ENCODE measurements at places on chromosomes 16 and 17.
A peak's percentile ranks its signal among the peaks of the same experiment; 100 is the strongest.

DNA sequence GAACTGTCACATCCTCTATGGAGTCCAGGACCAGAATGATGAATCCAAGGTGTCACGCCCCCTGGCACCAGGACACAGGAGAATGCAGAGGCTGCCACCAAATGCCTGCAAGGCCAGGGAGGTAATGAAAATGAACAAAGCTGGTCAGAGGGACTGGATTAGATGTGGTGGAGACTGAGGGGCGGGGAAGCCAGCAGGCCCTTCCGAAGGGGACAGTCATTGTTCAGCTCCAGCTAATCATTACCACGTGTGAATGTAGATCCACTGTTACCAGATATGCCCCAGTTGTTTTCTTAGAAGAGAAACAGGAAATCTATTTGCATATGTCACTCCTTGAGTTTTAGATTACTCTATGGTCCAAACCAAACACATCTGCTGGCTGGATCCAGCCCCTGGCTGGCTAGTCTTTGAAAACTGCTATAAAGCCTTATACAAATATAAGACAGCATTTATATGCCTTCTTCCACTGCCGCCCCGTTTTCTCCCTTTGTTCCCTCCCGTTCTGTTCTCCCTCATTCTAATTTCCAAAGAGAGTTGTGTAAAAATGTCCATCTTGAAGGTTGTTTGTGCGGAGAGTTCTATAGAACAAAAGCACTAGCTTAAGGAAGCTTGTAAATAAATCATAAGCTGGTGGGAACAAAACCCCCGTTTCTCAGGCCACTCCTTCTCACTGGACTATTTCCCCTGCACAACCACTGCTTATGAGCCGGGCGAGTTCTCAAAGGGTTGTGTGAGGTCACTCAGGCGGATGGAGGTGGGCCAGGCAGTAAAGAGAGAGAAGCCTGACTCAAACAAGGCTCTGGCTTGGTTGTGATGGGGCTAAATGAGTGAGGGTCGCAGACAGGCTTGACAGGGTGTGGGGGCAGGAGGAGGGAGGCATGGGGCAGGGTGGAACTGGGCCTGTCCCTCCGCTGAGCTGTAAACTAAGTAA lies 14.2 kb downstream of the CRYM start:
- no peak for DNase-seq

DNA sequence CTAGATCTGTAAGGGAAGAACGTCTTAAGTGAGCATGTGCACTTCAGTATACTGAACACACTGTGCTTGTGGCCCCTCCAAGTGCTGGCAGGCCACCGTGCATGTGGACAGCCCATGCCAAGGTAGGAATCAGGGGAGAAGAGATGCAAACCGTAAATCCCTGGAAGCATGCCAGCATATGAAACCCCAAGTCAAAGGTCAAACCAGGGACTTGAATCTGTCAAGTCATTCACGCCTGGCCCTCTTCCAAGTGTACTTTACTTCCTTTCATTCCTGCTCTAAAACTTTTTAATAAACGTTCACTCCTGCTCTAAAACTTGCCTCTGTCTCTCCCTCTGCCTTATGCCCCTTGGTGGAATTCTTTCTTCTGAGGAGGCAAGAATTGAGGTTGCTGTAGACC lies 2.8 kb upstream of the ATXN2L start:
- no peak for DNase-seq

DNA sequence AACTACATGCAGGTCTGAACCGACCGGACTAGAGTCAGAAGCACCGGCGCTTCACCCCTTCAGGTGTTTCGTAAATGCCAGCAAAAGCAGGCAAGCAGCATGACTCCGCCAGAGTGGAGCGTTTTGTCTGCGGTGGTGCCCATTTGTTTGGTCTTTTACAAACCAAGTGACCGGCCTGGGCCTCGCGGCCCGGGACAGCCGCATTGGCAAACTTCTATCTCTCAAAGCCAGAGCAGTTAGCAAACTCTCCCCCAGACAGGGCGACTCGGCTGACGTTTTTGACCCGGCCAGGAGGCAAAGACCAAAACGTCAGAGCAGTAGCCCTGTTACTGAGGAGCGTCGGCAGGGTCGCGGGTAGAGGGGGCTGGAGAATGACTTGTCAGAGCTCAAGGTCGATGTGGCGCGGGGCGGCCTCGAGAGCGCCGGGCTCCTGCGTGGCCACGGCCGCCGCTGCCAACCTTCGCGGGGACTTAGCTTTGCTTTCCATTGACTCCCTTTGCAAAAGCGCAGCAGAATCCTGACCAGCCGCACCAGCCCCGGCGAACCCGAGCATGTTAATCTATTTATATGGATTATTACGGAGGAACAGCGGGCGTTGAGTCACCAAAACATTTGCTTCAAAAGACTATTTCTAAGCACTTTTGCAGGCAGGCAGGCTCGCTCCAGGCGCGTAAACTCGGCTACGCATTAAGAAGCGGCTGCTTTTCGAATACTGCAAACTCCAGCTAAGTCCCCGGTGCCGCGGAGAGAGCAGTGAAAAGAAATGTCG lies 763 bp upstream of the SOX9 start:
- no peak for DNase-seq

- DNase-seq = no peak
Observed at GRCh38 chr16:83348991-83349390, 458.8 kb upstream of the HSBP1 start.

GRCh38 chr16:19696328-19696727 lies 21.7 kb downstream of the KNOP1 start:
- peak; percentile 61 for DNase-seq

DNA sequence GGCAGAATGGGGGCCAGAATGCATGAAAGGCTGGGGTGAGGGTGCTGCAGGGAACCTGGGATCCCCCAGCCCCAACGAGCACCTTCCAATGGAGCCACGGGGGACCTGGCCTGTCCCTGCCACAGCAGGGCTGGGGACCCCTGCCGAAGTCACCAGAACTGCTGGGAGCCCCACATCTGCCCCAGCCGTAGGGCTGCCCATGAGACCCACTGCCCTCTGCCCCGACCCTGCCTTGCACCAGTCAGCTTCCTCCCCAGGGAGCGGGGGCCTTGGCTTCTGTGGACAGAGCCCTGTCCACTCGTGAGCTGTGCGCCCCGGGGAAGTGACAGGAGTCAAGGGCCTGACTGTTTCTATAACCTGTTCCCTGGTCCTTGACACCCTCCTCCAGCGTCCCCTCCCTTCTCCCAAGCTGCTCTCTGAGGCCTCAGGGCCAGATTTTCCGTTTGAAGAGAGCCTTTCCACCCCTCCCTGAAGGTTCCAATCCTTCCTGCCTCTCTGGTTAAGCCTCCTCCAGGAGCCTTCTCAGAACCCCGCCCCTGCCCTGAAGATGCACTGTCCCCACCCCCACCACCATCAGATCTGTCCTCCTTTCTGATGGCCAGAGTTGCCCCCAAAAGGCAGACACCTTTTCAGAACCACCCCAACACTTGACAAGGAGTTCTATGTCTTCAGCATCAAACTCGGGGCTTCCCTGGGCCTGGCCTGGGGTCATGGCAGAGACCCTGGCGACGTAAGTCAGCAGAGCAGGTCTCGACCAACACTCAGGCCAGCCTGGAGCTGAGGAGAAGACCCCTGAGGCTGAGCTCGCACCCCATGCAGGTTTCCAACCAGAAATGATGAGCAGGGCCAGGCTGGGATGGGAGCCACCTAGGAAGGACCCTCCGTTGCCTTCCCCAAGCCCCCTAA lies 10.7 kb upstream of the PRR29 start:
- DNase-seq = no peak

DNA sequence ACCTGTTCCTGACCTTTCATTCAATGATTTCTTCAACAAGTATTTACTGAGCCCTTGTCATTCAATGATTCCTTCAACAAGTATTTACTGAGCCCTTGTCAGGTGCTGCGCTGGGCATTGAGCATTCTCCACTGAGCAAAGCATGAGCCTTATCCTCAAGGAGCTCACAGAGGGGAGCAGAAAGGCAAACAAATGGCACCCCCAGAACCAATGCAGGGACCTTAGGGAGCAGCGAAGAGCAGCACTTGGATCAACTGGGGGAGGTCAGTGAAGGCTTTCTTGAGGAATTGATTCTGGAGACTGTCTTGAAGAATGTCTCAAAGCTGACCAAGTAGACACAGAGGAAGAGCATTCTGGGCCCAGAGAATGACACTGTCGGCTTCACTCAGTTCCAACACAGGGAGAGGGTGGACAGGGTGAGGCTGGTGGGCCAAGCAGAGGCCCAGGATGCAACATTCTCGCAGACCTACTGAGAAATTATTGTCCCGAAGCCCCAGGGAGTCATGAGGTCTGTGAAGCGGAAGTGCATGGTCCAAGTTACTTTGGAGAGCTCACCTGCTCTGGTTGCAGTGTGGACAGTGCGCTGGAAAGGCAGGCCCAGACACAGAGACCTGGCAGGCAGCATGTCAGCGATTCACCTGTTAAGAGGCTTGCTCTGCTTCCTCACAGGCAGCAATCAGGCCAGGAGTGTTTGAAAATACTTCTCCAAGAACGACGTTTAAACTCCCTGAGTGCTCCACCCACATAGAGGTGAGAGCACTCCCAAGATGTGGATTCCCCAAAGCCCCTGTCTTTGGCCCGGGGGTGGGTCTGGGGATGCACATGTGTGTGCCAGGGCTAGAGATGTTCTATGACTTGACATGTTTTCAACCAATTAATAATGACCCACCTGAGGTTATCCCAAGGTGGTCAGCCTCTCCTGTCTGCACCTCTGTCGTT lies 3.2 kb upstream of the MPO start:
- no peak for DNase-seq
